Right lung (tissue), 10 donors: ENCODE measurements at places on chromosomes 1 and 21.

GRCh38 chr1:22317231-22317919 is 134.3 kb upstream of the ZBTB40 start:
- DNase-seq: no peak

GRCh38 chr1:218459878-218460711 is 115.0 kb downstream of the TGFB2 start:
- no peak for DNase-seq

GRCh38 chr21:36430841-36431240 is 45.6 kb downstream of the CHAF1B start:
- DNase-seq: no peak

- peak; percentile 35 for DNase-seq
These were observed 36.7 kb upstream of the THEM4 start for GRCh38 chr1:151945725-151946722.

- no peak for DNase-seq
These were observed 109.0 kb downstream of the UBE2U start for GRCh38 chr1:64312431-64312830.

DNA sequence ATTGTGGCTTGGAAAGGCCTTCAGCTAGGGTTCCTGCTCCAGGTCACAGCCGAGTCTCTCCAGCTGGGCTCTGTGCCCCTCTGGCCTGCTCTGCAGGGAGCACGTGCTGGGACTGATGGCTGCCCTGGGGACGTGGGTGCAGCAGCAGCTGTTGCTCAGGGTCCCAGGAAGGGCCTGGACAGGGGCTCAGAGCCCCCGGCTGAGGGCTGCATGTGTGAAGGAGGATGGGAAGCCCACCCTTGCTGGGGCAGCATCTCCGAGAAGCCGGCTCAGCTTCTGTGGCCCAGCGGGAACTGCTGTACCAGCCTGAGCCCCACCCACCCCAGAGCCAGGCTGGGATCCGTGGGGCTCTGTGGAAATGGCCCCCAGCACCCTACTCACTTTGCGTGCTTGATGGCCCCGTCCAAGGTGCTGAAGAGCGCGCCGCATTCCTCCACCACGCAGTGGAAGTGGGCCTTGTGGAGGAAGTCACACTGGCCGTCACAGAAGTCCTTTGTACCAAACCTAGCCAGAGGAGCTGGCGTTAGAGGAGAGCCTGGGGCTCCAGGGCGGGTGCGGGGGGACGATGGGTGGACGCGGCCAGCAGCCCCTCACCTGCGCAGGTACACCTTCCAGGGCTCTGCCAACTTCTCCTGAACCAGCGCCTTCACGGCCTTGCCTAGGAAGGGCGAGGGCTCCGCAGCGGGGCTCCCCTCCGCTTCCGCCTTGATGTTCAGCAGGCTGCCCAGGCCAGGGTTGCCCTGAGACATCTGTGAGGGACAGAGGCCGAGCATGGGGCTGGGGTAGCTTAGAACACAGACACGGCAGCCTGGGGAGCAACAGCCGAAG is 147.5 kb downstream of the CASZ1 start:
- DNase-seq: no peak

DNA sequence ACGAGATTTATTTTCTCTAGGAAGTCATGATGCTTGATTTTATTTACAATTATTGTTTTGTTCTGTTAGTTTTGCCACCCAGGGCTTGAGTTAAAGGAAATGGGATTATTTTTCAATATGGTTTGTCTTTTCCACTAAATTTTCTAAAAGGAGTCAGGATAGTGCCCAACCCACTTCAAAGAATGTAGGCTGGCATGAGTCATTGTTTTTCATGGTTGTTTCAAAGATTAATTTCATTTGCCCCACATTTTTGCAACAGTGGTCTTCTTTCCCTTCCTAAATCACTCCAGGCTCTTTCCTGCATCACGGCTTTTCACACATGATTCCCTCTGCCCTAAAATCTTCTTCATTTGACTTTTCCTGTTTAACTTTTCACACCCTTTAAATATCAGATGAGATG is 2.5 kb downstream of the SLAMF6 start:
- DNase-seq: no peak
